ENCODE measurements at places on chromosomes 6 and 20.

GRCh38 chr6:127879685-127880084, 21.2 kb downstream of the THEMIS start:
- peak; percentile 20 for DNase-seq

GRCh38 chr20:35711588-35712209, 12.5 kb downstream of the ROMO1 start:
- DNase-seq: no peak

- DNase-seq: no peak
These were observed 9.7 kb upstream of the TNFRSF6B start for GRCh38 chr20:63686492-63687321.

- no peak for DNase-seq
These were observed 55.8 kb upstream of the IYD start for GRCh38 chr6:150312844-150313584.

GRCh38 chr6:112296122-112296521, 41.8 kb upstream of the LAMA4 start:
- DNase-seq: no peak

DNA sequence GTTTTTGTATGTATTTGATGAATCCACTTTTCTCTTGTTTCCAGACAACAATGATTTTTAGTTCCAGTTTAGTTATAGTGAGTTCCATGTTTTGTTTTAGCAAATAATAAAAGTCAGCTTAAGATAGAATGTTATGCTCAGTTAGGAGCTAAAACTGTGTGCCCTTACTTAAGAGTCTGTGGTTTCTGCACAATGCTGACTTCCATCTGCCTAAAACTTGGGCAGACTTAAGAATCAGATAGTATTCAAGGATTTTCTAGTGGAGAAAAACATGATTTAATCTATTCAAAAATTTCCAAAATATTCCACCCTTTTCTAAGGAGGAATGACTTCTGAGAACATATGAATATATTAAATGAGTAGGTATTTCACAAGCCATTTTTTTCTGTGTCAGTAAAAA, 32.8 kb downstream of the LAMA4 start:
- DNase-seq: no peak

- no peak for DNase-seq
These were observed at the start of gene CRISP2 for GRCh38 chr6:49713346-49713745. CRISP2 (minus strand) TSS chr6:49713543; CDS start chr6:49709196, 4,347 bp downstream.

- DNase-seq: peak; percentile 1
These were observed 3.5 kb downstream of the NDUFAF5 start for GRCh38 chr20:13788167-13788834.

GRCh38 chr6:53628354-53629119, 37.0 kb downstream of the KLHL31 start:
- no peak for DNase-seq
